ENCODE measurements at places on chromosomes 16 and 17.

- no peak for DNase-seq
These were observed 1.7 kb downstream of the TTC19 start for GRCh38 chr17:16001226-16001897.

- DNase-seq, result no peak
These were observed 7.9 kb downstream of the QPRT start for GRCh38 chr16:29686740-29687332.

DNA sequence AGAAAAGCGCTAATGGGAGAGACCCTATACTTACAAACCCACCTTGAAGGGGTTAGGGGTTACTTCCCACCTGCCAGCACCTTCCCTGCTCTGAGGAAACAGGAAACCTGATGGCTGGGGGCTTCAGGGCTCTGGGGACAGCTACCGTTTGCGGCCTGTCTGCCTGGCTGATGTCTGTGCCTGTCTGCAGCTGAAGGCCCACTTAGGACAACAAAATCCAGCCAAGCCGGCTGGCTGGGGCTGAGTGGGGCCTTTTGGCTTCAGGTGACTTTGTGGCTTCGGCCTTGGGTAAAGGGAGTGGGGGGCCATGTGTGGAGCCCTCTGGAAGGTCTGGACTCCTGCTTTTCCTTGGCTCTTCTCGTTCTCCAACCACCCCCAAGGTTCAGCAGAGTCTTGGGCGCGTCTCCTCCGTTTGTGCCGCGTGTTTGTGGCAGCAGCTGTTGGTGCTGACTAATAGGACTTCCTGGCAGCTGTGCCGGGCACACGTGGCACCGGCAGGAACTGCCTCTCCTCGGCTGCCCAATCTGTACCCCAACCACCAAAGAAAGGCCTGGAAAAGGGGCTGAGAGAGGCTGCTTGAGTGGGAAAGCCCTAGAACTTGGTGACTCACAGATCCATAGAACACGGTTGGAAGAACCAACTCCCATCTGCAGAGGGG lies 186.7 kb downstream of the MSI2 start:
- DNase-seq, result no peak

GRCh38 chr16:2778630-2778958 lies 1.5 kb upstream of the ELOB start:
- DNase-seq, result no peak

- DNase-seq, result no peak
These were observed 13.5 kb downstream of the TMC6 start for GRCh38 chr17:78114831-78115723.

DNA sequence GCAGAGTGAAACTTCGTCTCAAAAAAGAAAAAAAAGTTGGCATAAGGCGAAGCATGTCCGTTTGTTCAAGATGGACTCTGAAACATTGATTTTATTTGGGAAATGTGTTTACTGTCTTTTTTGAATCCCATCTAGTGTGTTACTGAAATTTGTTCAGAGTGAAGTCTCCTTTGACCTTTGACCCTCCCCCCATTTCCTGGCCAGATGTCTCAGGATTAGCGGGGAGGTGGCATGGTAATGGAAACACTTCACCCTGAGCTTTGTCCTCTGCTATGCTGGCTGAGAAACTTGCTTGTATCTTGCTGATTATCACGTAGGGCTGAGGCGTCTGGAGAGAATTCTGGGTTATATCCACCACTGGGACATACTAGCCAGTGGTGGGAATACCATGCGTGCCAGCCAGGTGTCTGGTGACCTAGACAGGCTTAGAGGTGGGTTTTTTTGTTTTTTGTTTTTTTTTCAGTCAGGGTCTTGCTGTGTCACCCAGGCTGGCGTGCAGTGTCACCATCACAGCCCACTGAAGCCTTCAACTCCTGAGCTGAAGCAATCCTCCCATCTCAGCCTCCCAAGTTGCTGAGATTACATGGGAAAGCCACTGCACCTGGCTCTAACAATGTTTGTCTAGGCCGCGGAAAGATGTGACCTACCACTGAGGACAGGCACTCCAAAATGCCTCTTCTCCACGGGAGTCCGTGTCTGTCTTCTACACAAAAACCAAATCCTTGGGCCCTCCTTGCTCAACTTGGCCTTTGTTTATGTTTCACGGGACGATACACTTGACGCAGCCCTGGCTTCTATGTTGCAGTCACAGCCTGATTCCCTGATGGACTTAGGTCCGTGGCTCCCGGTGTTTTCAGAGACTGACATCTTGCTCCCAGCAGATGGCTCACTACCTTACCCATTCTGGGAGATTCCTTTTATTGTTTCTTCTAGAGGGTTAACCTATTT lies 6.6 kb upstream of the GALK1 start:
- DNase-seq, result no peak

DNA sequence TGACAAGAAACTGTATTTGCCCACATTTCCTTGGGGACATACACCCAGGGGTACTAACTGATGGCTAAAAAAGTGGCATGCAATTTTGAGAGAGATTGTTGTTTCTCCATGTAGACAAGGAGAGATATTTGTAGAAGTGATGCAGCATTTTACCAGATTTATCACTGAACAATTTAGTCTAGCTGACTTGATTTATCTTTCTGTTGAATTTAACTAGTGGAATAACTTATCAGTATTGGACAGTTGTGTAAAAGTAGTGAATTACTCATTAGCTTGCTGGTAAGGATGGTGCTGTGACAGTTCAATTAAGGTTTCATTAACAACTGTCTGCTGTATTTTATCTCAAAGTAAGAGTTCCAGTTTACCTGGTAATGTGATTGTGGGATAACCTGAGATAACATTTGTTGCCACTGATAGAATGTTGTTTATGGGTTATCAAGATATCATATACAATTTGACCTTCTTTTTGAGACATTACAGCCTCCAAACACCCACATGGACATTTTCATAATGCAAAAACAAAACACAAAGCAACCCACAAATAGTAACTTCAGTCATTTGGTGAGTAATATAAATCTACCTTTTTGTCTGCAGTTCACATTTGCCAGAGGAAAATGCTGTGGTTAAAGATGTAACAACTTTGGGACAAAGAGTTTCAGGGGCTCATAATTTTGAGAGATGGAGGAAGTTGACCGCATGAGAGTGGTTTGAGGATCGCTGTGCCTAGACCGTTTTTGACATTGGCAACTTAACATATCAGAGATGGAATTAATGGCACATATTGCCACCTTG lies 3.8 kb downstream of the NLK start:
- no peak for DNase-seq

GRCh38 chr16:63684149-63685101 lies 1437.4 kb downstream of the CDH11 start:
- DNase-seq, result no peak

- no peak for DNase-seq
These were observed 73.8 kb downstream of the XYLT1 start for GRCh38 chr16:17396762-17397498.

- DNase-seq, result no peak
These were observed 23.0 kb downstream of the SLC35G3 start for GRCh38 chr17:35170968-35171771.

- DNase-seq, result no peak
These were observed 53.1 kb downstream of the NDE1 start for GRCh38 chr16:15703029-15703736.

DNA sequence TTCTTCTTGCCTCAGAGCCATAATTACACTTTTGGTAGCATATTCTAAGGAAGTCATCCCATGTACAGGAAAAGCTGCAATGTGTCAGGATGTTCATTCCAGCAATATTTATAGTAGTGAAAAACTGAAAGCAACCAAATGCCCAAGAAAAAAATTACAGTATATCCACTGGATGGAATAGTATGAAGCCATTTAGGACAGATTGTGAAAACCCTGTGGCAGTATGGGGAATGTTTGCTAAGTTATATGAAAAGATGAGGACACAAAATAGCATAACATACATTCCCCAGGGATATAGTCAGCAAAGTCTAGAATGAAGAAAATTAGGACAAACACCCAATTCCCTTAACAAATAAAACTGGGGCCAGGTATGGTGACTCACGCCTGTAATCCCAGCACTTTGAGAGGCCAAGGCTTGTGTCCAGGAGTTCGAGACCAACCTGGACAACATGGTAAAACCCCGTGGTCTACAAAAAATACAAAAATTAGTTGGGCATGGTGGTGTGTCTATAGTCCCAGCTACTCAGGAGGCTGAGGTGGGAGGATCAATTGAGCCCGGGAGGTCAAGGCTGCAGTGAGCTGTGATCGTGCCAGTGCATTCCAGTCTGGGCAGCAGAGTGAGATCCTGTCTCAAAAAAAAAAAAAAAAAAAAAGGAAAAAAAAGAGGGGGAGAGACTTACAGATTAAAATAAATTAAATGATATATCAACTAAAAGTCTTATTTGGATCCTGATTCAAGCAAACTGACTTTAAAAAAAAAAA lies 2.3 kb downstream of the LRRC3C start:
- DNase-seq, result no peak

- no peak for DNase-seq
These were observed 7.5 kb downstream of the CTU2 start for GRCh38 chr16:88713568-88714419.

GRCh38 chr16:27447301-27447700 lies 45.3 kb downstream of the IL21R start:
- DNase-seq, result no peak

DNA sequence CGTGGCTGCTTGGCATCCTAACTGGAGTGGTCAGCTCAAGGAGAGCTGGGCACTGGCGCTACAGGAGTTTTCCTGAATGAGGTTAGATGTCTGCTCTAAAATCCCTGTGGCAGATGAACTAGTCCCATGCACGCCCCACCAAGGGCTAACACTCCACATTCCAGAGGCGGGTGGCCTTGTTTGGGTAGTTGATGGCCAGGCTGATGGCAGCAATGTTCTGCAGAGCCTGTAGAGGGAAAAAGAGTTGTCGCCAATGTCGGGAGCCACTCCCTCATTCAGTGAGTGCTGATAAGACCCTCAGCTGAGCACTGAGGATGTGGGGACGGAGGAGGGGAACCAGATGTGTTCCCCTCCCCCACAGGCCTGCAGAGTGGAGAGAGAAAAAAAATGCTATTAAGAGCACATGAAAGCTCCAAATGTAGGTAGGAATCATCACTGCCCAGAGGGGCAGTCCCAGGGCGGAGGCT lies 42.5 kb upstream of the ATP2A3 start:
- DNase-seq, result no peak

GRCh38 chr16:38941-39892 lies 14.2 kb downstream of the POLR3K start:
- peak; percentile 44 for DNase-seq

DNA sequence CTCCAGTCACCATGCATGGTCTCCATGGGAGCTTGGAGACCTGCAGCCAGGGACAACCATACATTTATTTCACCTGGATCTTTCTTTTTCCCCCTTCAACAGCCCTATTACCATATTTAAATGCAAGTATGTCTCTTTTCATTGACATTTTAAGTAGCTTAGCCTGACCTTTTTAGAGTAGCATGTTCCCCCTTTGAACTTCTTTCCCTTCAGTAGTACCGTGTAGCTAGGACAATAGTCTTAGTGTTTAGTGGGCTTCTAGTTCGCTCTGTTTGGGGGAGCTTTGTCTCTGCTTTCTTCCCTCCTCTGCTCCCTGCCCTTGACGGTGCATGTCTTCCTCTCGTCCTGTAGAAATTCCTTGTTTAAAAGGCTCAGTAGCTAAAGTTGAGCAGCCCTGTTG lies 94.6 kb downstream of the CCDC182 start:
- DNase-seq, result no peak

DNA sequence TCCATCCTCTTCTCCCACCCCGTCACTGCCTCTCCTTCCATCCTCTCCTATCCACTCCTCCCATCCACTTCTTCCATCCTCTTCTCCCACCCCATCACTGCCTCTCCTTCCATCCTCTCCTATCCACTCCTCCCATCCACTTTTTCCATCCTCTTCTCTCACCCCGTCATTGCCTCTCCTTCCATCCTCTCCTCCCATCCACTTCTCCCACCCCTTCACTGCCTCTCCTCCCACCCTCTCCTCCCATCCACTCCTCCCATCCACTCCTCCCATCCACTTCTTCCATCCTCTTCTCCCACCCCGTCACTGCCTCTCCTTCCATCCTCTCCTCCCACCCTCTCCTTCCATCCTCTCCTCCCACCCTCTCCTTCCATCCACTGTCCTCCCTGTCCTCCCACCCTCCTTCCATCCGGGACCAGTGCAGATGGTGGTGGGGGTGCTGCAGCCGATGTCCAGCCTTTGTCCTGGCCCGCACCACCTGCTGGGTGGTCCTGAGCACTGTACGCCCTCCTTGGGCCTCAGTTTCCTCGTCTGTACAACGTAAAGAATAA lies 1.1 kb downstream of the WFIKKN1 start:
- no peak for DNase-seq

DNA sequence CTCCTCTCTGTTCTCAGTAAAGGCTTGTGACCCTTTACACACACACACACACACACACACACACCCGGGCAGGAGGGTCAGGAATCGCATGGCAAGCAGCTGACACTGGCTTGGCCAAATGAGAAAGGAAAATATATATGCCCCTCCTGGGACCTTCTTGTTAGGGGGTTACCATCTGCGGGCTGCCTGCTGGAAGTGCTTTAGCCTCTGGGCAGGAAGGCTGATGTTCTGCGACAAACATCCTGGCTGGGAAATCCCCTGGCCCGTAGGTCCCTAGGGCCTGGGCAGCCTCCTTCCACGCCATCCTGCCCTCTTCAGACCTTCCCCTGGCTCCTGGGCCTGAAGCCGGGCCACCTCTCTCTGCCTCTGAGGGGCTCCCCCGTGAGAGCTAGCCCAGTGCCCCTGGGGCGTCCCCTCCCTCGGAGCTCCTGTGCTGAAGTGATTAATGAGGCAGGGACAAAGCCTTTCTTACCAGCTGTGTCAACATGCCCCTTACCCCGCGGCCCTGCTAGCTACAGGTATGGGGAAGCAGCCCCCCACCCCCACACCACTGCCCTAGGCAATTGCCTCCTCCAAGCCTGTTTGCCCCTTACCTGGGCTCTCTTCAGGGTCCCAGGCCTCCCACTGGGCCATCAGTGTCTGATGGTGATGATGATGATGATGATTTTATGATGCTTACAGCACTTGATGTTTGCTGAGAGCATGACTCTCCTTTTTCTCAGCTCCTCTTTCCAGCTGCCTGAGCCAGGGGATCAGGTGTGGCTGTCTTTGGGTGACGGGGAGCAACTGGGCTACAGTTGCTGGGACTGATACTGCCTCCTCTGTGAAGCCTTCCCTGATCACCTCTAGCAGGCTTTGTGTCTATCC lies 32.8 kb upstream of the ETV4 start:
- DNase-seq, result no peak

- no peak for DNase-seq
These were observed 34.9 kb upstream of the RGS9 start for GRCh38 chr17:65102235-65102634.

GRCh38 chr16:72442385-72443158 lies 270.6 kb upstream of the PMFBP1 start:
- no peak for DNase-seq

- DNase-seq, result no peak
These were observed 59.2 kb downstream of the SRL start for GRCh38 chr16:4182581-4183236.

- DNase-seq, result peak; percentile 60
These were observed 15.7 kb upstream of the CPPED1 start for GRCh38 chr16:12819126-12820117.

All from stimulated activated CD8-positive, alpha-beta memory T cell treated with anti-CD3 and anti-CD28 coated beads, Interleukin-7, amount 100 ng/mL, for 48 hours (primary cell).